NCI-H2171 treated with DMSO at 0.1 percent for 48 hours (cell line): ENCODE measurements at places on chromosomes 12 and 14.
A peak's percentile ranks its signal among the peaks of the same experiment; 100 is the strongest.

- DNase-seq: no peak
Observed at GRCh38 chr12:2583091-2583497, 211.7 kb upstream of the FKBP4 start.

DNA sequence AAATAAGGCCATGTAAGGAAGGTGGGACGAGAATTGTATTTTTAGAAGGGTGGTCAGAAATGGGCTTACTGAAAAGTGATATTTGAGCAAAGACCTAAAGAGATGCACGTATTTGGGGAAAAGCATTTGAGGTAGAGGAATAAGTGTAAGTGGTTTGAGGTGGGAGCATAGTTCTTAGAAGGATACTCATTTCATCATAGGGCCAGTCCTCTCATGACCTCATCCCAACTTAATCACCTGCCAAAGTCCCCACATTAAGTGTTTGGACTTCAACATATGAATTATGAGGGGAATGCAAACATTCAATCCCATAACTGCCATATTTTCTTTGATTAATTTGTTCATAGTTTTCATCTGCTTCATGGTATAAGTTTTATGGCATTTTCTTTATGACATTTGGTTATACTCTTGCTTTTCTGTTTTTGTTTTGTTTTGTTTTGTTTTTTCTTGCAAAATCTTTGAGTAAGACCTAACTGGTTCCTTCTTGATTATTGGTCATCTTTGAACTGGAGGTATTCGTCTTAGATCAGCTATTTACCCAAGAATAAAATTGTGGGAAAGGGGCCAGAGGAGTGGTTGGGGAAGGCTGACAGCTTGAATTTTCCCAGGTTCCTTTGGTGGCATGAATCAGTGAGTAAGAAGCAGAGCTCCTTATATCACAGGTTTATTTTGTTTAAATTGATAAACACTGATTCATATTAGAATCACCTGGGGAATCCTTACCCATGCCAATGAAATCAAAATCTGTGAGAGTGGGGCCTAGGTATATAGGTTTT, 24.2 kb downstream of the GNPNAT1 start:
- DNase-seq: no peak

- DNase-seq: peak; percentile 74
Observed at GRCh38 chr14:59333668-59334067, 131.5 kb downstream of the GPR135 start.

DNA sequence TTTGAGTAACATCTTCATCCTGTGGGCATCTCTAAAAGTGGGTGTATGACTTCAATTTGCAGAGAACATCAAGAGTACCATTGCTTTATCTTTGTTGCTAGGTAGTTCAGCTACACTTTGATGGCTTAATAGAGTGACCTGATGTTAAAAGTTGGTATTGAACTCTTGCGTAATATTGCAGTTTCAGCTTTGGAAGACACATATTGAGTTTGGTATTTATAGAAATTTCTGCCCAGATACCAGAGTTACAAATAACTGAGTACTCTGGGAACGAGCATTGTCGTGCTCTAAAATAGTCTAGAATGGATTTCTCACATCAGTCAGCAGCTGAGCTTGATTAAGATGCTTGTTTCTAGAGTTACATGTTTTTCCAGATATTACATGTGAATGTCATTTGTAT, 24.8 kb upstream of the AKAP5 start:
- no peak for DNase-seq

DNA sequence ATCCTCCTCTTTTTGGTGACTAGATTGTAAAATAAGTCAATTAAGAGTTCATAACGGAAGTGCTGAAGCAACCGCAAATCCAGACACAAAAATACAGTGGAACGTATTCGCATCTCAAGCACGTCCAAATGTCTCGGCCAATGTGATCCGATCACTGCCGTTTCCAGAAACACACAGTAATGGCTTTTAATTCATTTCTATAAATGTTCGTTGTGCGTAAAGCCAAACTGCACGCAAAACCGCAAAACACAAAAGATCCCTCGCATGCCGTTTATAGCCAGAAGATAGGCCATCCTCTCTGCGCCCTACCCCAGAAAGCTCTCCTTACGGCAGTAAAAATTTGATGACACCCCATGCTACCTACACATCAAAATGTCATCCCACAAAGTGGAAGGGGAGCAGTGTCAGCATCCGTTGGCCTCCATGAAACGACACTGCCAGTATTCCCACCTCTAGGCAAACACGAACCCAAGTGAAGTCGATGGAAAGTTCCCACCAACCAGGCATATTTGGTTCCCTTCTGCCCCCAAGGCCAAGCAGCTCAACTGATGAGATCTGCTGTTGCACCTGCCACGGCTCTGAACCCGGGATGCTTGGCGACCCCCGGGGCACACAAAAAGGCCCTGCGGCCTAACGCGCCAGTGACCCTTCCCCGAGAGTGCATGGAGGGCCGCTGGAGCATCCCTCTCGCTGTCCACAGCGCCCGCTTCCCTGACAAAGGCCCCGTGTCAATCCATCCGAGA, 1.4 kb downstream of the HECTD4 start:
- no peak for DNase-seq

DNA sequence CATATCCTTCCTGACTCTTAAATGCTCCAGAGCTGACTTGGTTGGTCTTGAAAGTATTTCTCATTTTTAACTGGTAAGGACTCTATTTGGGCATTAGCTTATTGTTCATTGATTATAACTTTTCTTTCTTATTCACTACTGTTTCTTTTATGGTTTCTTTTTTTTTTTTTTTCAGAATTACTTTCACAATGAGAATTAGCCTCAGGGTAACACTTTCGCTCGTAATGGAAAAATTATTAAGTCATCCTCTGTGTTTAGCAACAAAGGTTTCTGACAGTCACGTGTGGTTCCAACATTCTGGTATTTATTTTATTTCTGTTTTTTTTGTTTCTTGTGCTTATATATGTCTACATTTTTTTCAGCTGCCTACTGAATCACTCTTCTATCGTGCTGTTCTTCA, 80.0 kb downstream of the METTL25 start:
- DNase-seq: no peak

- DNase-seq: no peak
Observed at GRCh38 chr12:127728285-127728684, 538.7 kb upstream of the TMEM132C start.

DNA sequence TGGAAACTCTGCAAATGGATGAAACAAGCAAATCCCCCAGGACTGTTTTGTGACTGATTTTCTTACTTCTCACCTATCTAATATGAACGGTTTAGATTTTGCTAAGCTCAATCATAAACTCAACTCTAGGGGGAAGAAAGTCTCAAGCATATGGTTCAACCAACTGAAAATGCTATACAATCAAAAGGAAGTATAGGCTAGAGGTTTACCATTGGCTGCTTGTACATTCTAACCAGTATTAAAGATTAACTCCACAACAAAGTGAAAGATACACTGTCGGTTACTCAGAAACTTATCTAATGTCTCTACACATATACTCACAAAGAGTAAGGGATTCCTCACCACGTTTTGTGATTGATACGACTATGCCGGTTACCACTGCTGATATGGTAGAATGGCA, 281.8 kb upstream of the SOX5 start:
- no peak for DNase-seq

DNA sequence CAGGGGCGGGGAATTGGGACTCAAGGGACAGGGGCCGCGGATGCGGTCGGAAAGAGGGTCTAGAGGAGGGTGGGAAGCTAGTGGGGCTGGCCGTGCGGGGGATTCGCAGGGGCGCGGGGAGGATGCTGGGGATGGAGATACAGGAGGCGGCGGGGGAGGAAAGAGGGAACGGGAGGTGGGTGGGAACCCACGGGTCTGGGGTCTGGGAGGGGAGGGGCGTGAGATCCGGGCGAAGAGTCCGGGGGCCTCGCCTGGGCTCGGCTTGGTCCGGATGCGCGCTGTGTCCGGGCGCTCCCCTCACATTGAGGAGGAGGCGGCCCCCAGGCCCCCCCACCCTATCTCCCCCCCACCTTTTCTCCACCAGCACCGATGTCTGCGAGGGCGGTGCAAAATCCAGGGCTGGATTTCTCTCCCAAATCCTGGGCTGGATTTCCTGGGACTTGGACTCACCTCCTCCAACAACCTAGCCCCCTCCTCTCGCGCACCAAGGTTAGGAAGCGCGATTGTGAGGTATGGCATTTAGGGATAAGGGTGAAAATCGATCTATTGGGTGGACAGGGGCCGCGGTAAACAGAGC, at the start of gene AGAP2:
Gene AGAP2, minus strand, starts transcription at position 82 of the 577 bp plus-strand sequence. CDS start 496 bp downstream, outside the sequence.
- DNase-seq: peak; percentile 49
